Stimulated activated CD8-positive, alpha-beta memory T cell treated with anti-CD3 and anti-CD28 coated beads, Interleukin-4, amount 100 ng/mL, for 24 hours (primary cell): ENCODE measurements at places on chromosomes 4 and X.
A peak's percentile ranks its signal among the peaks of the same experiment; 100 is the strongest.

GRCh38 chr4:34250562-34250961, 1993.8 kb downstream of the ARAP2 start:
- DNase-seq = no peak

DNA sequence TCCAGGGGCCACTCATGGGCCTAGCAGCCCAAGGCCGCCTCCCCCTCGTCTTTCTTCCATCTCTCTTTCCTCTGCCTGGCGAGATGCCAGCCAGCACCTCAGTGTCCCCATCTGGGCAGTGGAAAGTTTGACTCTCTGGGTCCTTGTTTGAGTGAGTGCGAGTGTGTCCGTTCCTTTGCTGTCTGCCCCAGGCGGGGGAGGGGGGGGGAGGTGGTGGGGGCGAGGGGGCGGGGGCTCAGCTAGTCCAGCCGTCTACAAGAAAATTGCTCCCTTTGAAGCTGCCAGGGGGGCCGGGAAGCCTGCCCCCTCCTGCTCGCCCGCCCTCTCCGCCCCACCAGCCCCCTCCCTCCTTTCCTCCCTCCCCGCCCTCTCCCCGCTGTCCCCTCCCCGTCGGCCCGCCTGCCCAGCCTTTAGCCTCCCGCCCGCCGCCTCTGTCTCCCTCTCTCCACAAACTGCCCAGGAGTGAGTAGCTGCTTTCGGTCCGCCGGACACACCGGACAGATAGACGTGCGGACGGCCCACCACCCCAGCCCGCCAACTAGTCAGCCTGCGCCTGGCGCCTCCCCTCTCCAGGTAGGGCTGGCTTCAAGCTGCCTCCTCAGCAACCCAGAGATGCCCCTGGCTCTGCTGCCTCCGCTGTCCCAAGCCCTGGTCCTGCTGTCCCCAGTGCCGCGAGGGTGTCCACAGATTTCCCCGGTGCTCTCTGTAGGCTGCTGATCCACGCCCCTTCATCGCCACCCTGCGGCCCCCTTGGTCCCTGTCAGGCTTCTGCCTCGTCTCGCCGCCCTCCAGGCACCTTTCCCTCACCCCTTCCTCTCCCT, at the start of gene BGN:
BGN (plus strand) TSS at position 440 of the 821 bp plus-strand sequence. CDS start 9,652 bp downstream, outside the sequence.
- DNase-seq = no peak

DNA sequence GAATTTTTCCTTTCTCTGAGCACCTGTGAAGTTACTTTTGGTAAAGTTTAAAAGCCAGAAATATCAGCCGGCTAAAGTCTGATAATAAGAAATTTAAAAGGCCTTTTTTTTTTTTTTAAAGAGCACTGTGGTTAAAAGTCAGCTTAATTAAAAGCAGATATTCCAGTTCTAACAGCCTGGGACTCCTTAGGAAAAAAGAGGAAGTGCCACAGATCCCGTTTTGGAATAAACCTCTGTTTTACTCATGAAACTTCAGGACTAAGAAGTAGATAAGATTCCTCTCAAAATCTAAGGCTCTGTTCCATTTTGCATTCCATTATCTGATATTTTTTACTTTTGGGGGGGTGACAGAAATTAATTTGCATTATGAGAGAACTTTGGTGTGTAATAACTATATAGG, 37.8 kb downstream of the ABCB7 start:
- DNase-seq = no peak

DNA sequence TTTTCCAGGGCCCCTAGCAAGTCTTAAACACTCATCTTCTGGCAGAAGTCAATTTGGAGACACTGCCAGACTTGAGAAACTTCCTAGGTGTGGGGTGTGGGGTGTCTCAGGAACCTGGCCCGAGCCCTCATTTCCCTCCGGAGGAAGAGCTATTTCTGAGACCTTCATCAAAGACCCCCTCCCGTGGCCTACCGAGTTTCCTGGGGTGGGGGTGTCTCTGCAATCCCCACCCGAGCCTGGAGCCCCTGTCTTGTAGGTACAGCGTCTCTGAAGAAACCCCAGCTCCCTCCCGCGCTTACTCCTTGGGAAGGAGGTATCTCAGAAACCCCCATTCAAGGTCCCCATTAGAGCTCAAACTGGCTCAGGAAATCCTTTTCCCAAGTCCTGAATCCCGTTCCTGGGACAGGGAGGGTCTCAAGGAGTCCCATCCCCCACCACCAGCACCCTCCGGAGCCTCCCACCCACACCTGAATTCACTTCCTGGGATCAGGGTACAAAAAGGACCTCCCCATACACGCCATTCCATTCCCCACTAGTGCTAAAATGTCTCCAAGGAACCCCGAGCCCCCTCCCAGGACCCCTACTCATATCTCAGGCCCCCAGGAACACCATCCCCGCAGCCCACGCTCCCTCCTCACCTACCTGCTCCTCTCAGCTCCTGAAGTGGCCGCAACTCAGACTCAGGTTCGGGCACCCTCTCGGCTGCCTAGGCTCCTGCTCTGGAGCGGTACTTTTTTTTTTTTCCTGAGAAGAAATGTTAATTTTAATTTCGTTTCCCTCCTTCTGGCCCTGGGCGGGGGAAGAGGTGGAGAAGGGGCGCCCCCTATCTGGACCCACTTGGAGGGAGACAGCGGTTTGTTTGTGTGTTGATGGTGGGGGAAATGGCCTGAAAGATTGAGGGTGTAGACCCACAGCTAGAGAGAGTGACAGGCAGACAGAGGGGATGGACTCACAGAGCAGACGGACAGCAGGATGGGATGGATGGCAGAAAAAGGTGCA, 1.1 kb downstream of the SLC38A5 start:
- peak; percentile 28 for DNase-seq

DNA sequence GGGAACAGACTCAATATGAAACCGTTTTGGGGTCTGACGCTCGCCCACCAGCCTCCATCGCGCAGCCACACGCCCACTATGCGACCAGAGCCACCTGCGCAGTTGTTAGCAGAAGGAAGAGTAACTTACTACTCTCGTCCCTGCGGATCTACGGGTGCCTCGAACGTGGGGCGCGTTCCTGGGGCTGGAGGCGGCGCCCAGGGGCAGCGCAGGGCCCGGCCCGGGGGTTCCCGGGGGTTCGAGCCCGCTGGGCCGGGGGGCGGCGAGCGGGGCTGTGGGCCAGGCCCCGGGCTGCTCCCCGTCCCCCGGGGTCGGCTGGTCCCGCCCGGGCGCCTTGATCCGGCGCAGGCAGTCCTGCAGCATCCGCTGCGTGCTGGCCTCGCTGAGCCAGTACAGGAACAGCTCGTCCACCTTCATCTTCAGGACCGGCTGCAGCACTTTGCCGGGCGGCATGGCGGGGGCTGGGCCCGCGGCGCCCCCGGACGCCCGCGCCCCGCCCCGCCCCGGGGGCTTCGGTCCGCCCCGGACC, 404 bp downstream of the PPP2R3B start:
- peak; percentile 52 for DNase-seq

DNA sequence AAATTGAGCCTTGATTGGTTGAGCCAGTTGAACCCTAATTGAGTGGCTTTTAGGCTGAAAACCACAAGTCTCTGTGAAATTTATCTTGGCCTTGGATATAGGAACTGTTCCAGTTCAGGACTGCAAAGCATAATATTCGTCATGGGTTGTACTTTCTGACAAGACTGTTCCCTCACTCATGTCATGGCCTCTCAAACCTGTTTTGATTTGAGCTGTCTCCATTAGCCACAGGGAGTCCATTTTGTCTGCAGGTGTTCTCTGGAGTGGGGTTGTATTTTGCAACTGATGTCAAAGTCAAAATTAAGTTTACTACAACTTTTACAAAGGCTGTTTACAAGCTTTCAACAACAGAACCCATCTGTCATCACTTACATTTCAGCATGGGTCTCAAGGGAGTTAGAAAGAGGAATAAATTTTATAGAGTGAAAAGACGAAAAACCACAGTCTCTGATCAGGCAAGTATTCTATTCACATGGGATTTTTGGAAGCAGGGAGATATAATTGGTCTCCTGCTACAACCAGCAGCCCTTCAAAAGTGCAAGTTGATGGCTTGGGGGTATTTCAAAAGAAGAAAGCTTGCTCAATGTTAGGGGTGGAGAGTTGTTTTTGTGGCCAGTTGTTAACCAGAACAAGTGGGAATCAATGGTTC, 1716.3 kb downstream of the C4orf33 start:
- no peak for DNase-seq

GRCh38 chrX:52425775-52426174, 57.0 kb downstream of the XAGE2 start:
- DNase-seq = no peak

DNA sequence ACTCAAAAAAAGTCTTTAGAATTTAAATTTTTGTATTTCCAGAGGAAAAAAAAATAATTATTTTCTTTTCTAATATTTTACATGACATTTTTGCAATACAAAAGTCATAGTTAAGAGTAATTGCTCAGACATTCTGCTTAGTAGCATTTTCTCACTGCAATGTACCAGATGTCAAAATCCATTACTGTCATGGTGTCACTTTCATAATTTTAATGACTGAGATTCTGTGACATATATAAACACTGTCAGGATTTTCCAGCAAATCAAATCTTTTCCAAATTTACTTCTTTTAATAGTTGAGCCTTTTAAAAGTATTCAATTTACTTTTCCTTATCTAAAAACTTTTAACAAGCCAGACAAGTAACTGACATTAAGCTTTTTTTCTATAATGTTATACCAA, 422.7 kb downstream of the GRIA2 start:
- no peak for DNase-seq

DNA sequence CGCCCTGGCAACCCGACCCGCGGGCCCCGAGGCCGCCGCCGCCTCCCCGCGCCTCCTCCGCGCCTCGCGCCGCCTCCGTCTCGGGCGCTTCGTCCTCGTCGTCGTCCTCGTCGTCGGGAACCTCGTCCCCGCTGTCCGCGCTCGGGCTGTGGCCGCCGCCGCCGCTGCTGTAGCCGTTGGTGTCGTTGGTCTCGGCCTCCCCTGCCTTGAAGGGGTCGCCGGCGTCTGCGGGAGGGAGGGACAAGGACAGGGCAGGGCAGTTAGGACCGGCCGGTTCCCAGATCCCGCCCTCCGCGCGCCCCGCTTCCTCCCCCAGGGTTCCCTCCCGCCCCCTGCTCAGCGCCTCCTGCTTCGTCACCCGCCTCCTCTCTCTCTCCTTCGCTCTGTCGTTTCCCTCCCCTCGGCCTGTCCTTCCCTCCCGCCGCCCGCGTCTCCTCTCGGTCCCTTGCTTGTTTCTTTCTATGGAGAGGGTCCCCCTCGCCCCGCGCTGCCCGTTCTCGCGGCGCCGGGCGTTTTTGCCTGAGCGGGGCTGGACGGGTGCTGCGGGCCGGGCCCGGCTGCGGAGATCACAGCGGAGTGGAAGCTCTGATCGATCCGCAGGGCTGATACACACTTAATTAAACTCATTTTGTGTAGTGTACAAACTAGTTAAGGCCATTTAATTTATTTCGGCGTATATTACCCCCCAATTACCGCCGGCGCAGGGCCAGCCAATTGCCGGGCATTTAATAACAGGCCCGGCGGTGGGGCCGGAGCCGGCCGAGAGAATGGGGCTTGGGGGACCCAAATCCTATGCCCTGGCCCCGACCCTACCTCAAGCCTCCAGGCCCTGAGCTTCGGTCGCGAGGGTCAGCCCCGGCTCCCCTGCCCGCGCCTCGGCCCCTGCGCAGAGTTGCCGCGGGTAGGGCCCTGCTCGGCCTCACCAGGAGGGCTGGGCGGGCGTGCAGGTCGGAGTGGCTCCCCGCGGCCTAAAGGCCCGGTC, 2.4 kb downstream of the NKX1-1 start:
- DNase-seq = no peak

DNA sequence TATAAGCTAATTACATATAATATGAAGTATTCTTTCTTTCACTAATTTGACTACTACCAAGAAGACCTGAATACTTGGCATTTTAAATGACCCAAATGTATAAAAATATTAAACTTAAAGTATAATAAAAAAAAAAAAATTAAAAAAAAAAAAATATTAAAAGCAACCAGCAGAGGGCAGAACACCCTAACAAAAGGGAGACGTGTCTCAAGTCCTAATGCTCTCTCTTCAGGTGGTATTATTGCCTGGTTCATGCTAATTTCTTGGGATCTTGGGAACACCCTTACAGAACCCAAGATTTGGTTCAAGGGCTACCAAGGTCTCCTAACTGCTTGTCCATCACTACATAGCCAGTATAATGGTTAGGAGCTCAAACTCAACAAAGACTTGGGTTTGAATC, 754.8 kb downstream of the RAB28 start:
- no peak for DNase-seq

- no peak for DNase-seq
Observed at GRCh38 chr4:3413217-3413671, 28.5 kb upstream of the HGFAC start.

GRCh38 chrX:83416273-83416672, 91.8 kb upstream of the POU3F4 start:
- no peak for DNase-seq

DNA sequence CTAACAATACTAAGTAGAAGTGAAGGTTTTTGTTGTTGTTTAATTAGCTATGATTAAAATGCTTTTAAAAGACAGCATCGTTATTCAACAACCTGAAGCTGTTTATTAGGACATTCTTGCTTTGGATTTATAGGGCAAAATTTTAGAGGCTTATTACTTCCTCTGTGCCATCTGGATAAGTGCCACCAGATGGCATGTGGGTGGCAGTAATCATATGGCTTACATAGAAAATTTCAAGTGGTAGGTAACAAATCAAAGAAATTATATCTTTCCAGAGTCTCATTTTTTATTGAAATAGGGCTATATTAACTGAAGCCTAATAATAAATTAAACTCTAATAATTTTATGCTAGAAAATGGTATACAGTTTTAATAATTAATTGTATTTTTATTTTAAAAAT, 83.3 kb upstream of the HTR2C start:
- no peak for DNase-seq

DNA sequence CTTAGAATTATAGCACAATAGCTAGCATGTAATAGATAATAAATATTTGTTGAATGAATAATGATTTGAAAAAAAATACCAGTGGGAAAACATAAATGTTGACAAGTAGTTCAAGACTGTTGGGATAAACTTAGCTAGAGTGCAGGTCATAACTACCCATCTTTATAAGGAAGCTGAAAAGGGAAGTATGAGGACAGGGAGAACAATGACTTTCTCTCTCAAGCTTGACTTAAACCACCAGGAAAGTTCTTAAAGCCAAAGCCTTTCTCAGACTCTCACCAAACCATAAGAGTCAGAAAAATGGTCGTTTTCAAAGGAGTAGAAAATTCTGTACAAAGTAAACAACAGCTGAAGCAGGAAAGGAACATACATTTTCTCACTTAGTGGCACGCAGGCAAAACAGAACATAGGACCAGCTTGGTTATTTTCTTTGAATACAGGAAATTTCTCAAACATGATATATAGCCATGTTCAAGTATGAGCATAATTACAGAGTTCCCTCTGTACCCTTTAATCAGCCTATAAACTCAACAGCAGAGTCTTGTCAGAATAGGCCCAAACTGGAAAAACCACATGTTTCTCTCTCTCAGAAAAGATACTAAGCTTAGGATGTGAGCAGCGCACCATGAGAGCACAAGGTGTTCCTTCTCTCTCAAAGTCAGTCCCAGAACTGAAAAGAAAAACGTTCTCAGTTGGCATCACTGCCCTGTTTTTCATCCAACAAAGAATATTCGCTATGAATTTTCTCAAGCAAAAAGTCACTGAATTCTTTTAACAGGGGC, 28.7 kb downstream of the MAPK10 start:
- DNase-seq = no peak

DNA sequence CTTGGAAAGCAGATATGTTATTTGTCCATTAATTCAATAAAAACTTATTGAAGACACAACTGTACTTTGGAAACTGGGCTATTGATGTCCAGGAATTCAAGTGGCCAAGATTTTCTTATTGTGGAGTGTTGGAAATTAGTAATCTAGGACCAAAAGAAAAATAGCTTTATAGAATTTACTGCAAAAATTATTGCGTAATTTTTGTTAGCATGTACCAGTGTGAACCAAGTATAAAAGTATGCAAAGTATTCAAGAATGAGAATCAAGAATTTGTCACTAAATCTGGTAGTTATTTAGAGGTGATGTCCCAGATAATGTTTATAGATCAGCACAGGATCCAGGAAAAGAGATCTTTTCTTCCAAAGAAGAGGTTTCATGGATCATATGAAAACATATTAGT, 468.9 kb upstream of the CTSO start:
- no peak for DNase-seq
